ENCODE measurements at places on chromosomes 16 and 17.

GRCh38 chr17:9628509-9628908 lies 16.8 kb upstream of the USP43 start:
- no peak for DNase-seq

DNA sequence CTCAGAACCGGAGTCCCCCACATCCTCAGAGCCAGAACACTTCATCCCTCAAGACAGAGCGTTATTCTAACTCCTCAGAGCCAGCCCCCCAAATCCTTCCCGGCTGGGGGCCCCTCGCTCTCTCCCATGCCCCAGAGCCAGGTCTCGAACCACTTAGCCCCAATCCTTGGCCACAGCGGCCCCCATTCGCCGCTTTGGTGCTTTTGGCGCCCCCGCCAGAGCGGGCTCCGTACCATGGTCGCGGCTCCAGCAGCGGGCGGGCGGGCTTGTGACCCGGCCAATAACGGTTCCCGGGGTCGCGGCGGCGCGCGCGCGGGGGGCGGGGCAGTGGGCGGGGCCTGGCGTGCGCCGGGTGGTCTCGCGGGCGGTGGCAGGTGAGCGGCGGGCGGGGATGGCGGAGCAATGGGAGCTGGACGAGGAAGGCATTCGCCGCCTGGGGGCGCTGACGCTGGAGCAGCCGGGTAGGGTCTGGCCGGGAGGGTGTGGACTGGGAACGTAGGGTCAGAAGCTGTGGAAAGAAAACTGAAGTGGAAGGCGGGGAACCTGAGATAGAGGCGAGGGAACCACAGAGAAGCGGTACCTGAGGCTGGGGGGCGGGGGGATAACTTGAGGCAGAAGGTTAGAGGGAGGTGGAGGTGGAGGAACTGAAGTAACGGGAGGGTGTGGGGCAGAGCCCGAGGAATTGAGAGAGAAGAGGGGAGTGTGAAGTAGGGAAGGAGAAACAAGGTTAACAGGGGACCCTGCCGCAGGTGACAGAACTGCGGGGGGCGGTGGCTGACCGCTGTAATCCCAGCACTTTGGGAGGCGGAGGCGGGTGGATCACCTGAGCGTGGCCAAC lies at the start of the genes KCTD19 and LRRC36:
KCTD19 (minus strand) TSS at position 270 of the 838 bp plus-strand sequence; CDS start at position 236, 34 bp downstream.
LRRC36 (plus strand) TSS at position 344 of the 838 bp plus-strand sequence; CDS start at position 392, 48 bp downstream.
- peak; percentile 82 for DNase-seq

- no peak for DNase-seq
These were observed 294.7 kb downstream of the IRF8 start for GRCh38 chr16:86193528-86194193.

DNA sequence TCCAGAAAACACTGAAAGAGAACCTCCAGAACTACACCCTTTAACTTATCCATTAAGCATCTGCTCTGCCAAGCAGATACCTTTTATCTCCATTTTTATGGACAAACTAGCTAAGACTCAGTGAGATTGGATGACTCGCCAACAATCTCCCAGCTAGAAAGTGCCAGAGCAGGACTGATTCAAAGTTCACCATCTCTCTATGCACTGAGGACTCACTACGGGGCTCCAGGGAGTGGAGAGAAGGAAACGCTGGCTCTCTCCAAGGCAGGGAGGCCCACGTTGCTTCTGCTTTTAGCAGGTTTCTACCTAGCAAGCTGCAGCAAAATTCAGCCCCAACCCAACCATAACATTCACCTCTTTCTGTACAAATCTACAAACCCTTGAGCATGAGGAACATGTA lies 52.8 kb upstream of the ARHGAP44 start:
- no peak for DNase-seq

- no peak for DNase-seq
These were observed 182.0 kb upstream of the IRX5 start for GRCh38 chr16:54748611-54749190.

DNA sequence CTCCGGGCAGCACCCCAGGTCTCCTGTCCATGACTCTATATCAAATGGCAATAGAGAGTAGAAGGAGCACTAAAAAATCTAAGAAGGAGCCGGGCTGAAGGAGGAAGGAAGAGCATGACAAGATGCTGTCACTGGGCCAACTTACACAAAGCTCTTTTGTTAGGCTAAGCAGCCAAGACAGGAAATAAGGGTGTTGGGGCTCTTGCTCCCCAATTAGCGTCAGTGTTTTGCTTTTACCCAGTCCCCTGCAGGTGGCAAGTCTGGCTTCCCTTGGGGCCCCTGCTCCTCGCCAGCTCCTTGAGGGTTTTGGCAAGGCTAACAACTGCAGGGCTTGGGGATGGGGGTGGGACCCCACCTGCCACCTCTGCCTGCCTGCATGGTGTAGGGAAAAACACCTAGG lies 120.5 kb downstream of the CCT6B start:
- DNase-seq = no peak

GRCh38 chr16:84143784-84144199 lies 1.2 kb downstream of the HSDL1 start:
- no peak for DNase-seq

DNA sequence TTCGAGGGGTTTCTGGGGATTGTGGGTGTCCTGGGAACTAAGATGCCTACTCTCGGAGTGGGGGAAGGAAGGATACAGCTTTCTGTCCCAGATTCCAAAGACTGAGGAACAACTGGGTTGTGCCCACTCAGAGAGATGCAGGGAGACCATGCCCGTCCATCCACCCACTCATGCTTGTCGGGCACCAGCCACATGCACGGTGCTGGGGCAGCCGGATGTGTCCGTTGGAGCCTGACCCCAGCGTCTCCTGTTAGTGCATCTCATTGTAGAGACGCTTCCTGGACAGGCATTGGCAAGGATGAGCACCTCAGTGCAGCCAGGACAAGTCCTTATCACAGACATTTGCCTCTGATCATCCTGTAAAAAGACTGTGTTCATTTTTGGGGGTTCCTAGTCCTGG lies 58.1 kb downstream of the METRNL start:
- DNase-seq = no peak

DNA sequence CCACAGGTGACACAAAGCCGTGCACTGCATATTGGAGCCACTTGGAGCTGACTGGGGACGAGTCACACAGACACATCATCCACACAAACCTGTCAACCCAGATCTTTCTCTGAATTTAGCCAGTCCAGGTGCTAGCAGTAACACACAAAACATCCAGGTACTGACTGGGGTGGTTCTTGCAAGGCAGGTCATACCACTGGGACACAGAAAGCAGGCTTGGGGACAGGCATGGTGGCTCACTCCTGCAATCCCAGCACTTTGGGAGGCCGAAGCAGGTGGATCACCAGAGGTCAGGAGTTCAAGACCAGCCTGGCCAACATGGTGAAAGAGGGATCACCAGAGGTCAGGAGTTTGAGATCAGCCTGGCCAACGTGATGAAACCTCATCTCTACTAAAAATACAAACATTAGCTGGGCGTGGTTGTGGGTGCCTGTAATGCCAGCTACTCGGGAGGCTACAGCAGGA lies 14.9 kb downstream of the ENPP7 start:
- DNase-seq = no peak

GRCh38 chr16:68253721-68254120 lies 8.5 kb downstream of the PLA2G15 start:
- DNase-seq = no peak

- no peak for DNase-seq
These were observed 97.4 kb upstream of the C17orf78 start for GRCh38 chr17:37278247-37278894.

GRCh38 chr17:67559381-67559966 lies 158.3 kb upstream of the NOL11 start:
- DNase-seq = no peak

DNA sequence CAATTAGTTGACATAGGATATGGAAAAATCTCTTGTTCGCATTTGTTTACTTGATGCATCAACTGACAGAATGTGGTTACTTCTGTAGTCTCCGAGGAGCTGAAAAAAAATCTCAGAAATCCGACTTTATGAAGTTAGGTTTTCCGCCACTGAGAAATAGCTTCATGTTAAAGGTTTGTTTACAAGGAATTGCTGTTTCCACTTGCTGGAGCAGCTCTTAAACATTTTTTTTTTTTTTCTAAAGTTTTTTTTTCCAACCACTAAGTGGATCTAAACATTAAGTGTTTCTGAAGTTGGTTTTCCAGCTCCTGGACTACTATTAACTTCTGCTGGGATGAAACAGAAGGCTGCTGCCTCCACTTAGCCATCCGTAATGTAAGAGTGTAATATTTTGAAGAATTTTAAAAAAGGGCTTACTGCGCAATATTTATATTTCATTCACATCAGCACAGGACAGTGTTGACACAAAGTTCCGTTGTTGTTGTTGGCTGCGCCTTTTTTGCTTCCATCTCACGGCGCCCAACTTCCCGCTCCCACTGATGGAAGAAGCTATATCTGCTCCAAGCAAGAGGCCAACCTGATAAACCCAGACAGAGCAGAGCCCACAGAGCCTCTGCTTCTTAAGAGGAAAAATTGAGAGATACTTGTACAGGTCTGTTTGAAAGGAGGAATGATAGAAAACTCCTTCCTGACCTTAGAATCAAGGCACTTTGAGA lies 167.7 kb upstream of the KCNJ16 start:
- DNase-seq = no peak

DNA sequence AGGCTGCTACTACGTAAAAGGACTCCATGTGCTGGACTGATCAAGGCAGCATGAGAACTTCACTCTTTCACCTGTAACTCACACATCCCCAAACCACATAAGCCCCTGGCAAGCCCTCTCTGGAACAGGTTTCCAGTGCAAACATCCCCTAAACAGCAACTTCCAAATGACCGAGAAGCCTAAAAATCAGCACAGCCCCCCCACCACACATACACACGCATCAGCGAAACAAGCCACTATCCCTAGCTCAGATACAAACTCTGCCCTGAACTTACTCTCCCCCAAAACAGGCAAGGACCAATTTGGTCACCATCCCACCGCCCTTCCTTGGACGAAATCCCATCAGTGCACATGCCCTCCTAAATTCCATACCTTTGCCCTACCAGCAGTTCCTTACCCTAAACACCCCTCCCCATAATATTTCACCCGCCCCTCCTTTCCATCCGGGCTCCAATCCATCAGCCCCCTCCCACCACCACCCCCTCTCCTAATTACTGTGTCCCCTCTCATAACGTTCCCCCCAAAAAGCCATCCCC lies 735 bp downstream of the LSM12 start:
- DNase-seq = no peak

DNA sequence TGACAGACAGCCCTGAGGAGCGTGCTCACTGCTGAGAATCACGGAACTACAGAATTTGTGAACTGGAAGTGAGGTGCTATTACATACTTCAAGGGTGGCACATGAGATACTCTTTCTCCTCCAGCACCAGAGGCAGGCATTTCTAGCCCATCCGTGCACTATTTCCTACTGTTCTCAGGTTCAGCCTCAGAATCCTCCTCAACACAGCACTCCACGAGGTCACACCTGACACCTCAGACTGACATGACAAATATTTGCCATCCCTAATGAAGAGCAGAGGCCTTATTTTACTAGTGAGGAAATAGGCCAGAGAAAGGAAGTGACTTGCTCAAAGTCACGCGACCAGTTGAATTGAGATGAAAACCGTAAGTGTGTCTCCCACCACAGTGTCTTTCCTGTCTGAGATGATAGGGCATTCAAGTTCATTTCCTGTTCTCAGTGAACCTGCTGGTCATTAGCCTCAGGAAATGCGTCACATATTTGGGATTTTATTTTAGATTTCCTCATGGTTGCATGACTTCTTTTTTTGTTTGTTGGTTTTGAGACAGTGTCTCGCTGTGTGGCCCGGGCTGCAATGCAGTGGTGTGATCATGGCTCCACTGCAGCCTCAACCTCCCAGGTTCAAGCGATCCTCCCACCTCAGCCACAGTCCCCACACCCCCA lies 23.6 kb downstream of the SEZ6 start:
- DNase-seq = no peak

Measured in NCI-H1436 (cell line).